ENCODE measurements at places on chromosomes 16 and 17. TPM values are rescaled to one million over a fixed set of nuclear protein-coding genes. Genes with fewer than 3 reads are reported as not detected.

The LCAT gene
- 11.1 TPM for polyA plus RNA-seq

The MT1G gene
- 0.50 TPM for polyA plus RNA-seq

The ADAP2 gene
- polyA plus RNA-seq = 0.42 TPM

The CCDC200 gene
- polyA plus RNA-seq = not detected

The IRX3 gene
- polyA plus RNA-seq = 4.1 TPM

DNA sequence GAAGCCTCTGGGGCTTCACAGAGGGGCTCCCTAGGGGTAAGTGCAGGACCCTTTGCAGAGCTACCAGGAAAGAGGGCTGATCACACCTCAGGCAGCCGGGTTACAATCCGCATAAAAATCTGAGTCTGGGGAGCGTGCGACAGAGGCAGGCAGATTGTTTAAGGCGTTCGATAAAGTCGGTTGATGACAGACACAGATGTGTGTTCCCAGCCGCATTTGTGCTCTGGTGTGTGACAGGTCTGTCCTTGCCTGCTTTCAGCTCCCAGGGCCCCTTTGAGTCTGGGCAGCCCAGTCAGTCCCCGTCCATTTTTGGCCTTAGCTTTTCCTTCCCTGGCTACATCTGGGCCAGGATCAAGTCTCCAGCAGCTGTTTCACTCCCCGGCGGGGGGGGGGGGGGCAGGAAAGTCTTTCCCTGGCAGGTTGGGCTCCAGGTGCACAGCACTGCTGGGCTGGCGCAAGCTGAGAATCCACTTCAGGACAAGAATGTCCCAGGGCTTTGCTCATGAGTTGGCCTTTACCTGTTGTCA, 1.3 kb upstream of the ZACN start:
- DNase-seq = peak; percentile 80
- H3K4me3 ChIP-seq = no peak overlapping the region
- H3K27ac ChIP-seq = no peak overlapping the region
- peaks cover 73% of the 10 kb centered on the region for H3K27me3 ChIP-seq
- H3K4me1 ChIP-seq = peaks cover 36% of the 10 kb centered on the region

DNA sequence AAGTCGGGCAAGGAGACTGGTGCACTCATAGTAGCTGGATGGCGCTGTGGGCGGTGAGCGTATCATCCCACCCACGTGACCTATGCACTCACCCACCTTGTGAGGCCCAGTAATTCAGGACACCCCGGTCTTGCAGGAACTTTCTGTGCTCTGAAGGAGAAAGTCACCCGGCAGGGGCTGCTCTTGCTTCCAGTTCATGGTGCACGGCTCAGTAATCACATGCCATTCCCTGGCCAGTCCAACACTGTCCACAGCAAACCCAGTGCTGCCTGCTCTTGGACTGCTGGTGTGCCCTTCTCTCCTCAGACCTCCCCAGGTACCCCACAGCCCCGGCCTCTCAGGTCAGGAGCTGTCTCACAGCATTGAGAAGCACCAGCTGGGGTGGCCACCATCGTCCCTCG, 16.4 kb upstream of the RHBDF2 start:
- no peaks in the 10 kb centered on the region for H3K4me1 ChIP-seq
- H3K27ac ChIP-seq = no peak overlapping the region
- H3K36me3 ChIP-seq = no peaks in the 10 kb centered on the region
- peaks cover 26% of the 10 kb centered on the region for H3K27me3 ChIP-seq
- no peak for DNase-seq

DNA sequence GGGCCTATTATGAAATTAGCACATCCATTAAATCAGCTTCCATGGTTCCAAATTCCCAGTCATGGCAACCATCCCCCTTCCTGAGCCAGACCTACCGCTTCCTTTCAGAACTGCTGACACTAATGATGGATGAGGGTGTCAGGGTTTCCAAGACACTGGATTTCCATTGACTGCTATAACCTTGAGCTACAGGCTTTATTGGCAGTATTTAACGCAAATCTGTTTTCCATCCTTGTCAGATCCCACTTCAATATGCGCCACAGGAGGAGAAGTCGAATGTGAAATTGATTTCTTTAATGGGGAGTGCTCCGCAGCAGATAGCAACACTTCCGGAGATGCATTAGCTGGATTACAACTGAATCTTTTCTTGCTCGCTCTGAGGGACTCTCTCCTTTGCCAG, 197.1 kb downstream of the HS3ST4 start:
- no peaks in the 10 kb centered on the region for H3K27me3 ChIP-seq
- H3K27ac ChIP-seq = no peak overlapping the region
- no peak overlapping the region for H3K4me3 ChIP-seq
- no peaks in the 10 kb centered on the region for H3K4me1 ChIP-seq
- no peak for DNase-seq
- H3K36me3 ChIP-seq = no peaks in the 10 kb centered on the region

DNA sequence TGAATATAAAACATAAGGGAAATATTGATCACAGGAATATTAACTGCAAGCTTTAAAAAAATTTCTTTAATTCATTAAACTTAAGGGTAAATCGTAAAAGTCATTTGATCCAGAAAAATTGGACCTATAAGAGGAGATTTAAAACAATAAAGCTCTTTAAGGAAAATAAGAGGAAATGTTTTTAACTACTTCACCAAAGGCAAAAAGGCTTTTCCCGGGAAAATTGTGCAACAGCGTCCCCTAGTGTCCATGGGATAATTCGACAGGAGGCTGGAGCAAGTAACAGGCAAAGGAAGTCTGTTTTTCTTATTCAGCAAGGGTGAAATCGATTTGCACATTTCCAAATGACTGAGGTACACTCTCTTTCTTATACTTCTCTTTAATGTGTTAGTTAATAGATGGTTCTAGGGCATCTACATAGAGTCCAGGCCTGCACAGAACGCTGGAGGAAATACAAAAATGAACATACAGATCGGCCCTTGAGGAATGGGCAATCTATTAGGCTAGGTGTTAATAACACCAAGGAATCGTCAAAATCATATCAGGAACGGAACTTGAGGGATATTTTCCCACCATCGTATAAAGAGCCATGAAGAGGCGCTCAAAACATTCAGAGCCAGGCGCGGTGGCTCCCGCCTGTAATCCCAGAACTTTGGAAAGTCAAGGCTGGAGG, 61.4 kb downstream of the ZNF18 start:
- H3K4me1 ChIP-seq = no peaks in the 10 kb centered on the region
- H3K27ac ChIP-seq = no peak overlapping the region
- H3K36me3 ChIP-seq = no peaks in the 10 kb centered on the region
- H3K27me3 ChIP-seq = no peaks in the 10 kb centered on the region
- H3K4me3 ChIP-seq = peak overlapping the region; percentile 41

GRCh38 chr16:69767459-69768229, 5.5 kb downstream of the WWP2 start:
- H3K4me3 ChIP-seq = no peak overlapping the region
- no peak for DNase-seq
- H3K27me3 ChIP-seq = no peaks in the 10 kb centered on the region
- no peak overlapping the region for H3K27ac ChIP-seq
- no peaks in the 10 kb centered on the region for H3K36me3 ChIP-seq
- H3K4me1 ChIP-seq = no peaks in the 10 kb centered on the region

GRCh38 chr17:43469145-43469544, 14.6 kb upstream of the DHX8 start:
- H3K4me1 ChIP-seq = peaks cover 4% of the 10 kb centered on the region
- no peak for DNase-seq
- H3K4me3 ChIP-seq = no peak overlapping the region
- no peaks in the 10 kb centered on the region for H3K27me3 ChIP-seq

All from SK-N-SH (cell line).